Stimulated activated CD4-positive, alpha-beta T cell treated with anti-CD3 and anti-CD28 coated beads, Interleukin-4, amount 100 ng/mL, for 1 hour (primary cell): ENCODE measurements at places on chromosomes 1 and 21.

DNA sequence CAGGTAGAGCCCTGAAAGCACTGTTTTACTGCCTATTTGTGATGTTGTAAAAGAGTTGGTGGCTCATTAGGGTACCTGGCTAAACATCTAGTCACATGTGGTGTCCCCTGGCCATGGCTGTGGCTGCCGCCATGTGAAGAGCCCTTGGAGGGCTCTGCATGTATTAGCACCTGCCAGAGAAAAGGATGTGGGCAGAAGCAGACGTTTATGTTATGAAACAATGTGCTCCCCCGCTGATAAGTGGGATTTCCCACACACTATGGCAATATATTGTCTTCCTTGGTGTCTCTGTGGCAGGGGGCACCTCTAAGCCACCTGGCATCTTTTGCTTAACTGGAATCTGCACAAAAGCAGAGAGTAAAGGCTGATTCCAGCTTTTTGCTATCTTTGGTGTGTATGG lies 9.6 kb downstream of the TENT5C start:
- DNase-seq = no peak

DNA sequence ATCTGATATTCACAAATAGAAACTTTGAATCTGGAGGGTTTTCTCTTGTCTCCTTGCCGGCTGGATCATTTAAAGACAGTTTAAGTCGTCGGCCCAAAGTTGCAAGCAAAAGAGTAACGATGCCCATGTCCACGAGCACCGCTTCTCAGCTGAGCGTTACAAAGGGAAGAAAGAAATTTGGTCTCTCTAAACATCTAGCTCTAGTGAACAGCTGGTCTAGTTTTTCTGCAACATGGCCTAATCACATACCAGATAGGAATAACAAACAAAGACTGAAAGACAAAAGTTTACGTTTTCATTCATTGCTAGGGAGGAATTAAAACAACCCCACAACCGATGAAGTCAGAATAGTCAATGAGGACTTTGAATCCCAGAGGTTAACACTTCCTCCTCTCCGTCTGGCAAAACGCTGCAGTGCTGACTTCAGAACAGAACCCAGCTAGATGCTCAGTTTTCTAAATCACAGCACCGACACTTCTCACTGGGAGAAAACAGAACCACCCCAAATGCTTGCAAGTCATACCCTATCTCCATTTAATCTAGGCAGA lies 69.4 kb downstream of the NTPCR start:
- DNase-seq = no peak

DNA sequence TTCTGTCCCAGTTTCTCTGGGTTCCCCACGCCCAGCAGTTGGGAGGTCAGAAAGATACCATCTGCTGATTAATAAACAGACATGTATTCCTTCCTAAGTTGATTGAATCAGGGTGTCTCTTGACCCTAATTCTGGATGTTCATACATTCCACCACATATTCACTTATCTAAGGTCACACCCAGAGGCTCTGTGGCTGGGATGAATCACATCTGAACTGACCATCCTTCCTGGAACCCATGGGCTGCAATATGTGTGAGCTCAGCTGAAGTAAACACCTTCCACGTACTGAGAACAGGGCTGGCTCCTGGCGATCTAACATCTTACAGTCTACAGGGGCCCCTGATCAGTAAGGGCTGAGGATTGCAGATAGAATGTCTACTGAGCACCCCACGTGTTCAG lies 20.5 kb upstream of the TRABD2B start:
- no peak for DNase-seq

DNA sequence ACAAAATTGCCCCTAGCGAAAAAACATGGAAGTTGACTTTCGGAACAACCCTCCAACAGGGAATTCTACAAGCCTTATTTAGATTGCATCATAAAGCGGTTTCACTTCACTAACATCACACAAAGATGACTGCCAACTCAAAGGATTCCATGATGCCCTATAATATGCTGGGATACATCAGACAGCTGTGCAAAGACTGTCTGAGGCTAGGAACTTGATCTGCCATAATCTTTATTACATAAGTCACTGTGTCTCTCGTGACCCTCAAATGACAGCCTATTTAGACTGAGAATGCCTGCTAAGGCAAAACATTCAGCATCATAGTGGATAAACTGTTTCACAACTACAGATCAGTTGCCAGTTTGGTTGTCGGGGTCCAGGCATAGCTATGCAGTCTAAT lies 23.8 kb downstream of the FH start:
- DNase-seq = no peak

DNA sequence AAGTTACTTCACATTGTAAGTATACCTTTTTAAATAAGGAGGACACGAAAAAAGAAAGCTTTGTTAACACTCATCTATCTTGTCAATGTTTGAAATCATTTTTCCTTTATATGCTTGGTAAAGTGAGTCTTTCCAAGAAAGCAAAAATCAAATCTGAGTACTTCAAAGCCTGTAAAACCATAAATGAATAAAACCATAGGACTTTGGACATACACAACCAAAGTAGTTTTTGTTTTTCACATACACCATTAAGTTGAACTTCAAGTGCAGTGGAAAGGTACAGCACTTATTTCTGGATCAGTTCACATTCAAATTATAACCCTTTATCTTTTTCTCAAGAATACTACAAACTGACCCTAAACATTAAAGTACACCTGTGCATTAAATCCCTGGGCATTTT lies 10.1 kb upstream of the PSMG1 start:
- DNase-seq = no peak

DNA sequence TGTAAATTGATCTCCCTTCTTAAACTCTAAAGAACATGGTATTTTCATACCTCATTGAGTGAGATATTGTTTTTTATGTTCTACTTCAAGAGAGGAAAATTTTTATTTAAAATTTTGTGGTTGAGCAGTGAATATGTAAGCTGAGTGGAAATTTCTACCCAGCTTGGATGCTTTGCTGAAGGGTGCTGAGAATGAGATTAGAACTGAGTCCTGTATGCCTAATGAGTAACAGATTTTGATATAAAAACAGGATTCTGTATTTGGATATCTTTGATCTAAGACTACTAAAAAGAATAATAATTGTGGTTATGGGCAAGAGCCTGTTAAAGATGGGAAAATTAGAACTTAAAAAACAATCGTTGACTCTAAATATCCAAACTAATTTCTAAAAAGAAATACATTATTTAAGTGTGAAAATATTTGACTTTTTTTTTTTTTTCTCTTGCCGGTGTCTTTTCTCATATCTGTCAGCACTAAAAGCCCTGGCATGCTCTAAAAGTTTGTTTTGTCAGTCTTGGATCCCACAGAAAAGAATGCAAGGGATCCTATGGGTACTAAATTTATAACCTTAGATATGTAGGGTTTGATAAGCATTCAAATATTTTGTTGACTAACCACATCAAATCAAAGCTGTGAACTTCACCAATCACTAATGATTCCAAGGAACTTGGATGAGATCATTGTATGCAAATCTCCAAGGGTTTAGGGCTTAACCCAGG lies 652.3 kb downstream of the PTPRC start:
- DNase-seq = no peak

DNA sequence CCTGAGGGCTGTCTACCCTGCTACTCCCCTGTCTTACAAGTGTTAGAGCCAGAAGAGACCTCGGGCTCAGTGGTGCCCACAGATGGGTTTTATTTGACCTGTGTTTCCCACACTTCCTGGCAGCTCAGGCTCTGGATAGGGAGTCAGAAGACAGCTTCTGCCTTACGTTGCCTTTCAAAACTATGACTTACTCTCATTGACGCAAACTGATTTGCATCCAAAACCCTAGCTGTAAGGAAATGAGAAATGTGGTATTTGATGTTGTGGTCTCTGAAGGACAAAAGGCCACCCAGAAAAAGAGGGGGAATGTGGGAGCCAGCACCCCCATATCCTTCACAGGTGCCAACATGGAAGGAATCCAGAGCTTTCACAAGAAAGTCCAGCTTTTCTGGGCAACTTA lies 180.2 kb downstream of the ATG4C start:
- DNase-seq = no peak

GRCh38 chr1:202664083-202664482 lies 46.2 kb downstream of the SYT2 start:
- DNase-seq = no peak
